ENCODE measurements at places on chromosomes 13 and 19.

DNA sequence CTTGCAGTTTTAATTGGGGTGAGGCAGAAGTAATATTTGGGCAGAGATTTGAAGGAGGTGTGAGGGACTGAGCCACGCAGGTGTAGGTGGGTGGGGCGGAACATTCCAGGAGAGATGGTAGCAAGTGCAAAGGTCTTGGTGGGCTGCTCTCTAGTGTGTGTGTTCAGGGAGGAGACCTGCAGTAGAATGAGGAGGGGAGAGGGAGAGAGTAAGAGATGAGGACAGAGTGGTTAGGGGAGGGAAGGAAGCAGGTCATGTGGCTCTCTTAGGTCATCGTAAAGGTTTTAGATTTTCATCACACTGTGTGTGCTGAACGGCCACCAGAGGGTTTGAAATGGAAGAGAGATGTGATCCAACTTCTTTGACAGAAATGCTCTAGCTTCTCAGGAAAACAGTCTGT lies 33.5 kb downstream of the WASF3 start:
- DNase-seq = no peak

DNA sequence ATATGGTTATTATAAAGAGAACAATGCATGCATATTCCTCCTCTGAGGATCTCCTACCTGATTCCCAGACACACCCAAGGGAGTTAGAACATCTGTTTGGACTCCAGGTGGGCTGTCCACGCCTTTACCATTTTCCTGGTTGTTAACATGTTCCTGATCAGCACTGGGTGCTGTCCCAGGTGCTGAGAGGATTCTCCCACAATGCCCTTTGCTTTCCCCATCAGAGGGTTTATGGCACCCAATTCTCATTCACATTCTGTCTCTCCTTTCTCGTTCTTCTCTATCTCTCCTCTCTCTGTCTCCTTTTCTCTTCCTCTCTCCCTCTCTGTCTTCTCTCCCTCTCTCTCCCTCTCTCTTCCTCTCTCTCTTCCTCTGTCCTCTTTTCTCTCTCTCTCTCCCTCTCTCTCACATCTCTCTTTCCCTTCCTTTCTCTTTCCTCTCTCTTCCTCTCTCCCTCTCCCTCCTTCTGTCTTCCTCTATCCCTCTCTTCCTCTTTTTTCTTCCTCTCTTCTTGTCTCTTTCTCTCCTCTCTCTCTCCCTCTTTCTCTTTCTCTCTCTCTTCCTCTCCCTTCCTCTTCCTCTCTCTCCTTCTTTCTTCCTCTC lies 3.3 kb upstream of the RDH13 start:
- DNase-seq = no peak

- no peak for DNase-seq
These were observed 405.5 kb downstream of the TBC1D4 start for GRCh38 chr13:75076476-75076875.

DNA sequence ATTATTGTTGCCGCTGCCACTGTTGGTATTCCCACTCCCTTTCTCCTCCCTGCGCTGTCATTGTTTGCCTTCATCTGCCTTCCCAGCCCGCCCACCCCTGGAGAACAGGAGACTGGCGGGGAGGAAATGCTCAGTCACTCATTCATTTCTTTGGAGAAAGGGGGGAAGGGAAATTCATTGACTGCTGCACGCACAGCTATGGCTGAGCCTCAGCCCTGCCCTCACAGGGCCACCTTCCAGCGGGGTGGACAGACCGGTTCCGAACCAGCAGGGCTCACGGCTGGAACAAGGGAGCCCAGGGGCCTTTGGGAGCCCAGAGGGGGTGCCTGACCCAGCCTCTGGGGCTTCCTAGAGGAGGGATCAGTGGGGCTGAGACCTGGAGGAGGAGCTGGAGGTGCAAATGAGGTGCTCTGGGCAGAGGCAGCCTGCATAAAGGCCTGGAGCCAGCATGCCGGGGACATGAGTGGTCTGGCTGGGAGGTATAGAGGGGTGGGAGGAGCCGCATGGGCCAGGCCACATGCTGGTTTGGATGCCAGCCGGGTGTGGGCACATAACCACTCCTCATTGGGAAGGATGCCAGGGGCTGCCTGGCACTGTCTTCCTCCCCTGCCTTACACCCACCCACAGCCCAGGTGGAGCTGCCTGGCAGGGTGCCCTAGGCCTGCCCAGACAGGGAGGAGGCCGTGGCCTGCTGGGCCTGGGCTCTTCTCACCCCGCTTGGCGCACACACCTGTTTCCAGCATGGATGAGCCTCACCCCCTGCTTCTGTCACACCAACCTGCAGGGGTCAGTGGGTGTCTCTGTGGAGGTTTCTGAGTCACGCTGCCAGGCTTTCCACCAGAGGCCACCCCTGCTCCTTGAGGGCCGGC lies 26.8 kb downstream of the PPP5C start:
- DNase-seq = peak; percentile 80

DNA sequence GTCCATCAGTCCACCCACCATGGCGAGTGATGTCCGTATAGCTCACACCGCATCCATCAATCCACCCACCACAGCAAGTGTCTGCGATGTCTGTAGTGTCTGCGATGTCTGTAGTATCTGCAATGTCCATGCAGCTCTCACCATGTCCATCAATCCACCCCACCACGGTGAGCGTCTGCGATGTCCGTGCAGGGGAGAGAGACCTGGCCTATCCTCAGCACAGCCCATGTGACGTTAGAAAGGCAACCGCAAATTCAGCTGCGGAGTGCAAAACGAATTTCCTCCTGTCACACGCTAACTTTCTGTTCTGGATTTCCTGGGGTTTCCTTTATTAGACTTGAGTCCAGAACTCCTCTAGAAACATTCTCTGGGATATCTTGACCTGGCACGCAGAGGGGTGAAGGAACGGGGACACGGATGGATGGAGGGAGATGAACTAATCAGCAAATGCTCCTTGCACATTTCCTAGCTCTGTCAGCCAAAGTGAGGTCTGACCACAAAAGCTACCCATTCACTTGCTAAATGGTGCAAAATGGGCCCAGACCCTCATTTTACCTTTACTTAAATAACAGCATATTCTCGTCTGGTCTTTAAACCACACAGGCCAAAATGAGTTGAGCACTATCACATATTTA lies 18.3 kb downstream of the RASA3 start:
- no peak for DNase-seq

GRCh38 chr13:24627946-24628345 lies 52.3 kb upstream of the ATP12A start:
- DNase-seq = no peak

Measured in heart right ventricle (tissue), 16 donors.